ENCODE measurements at places on chromosomes 6 and 20. TPM values are rescaled to one million over a fixed set of nuclear protein-coding genes. Genes with fewer than 3 reads are reported as not detected.
A peak's percentile ranks its signal among the peaks of the same experiment; 100 is the strongest.

Gene ADGRF5
- total RNA-seq, result 18.7 TPM

Gene MUC22
- not detected for total RNA-seq

Gene B4GALT5
- 17.5 TPM for total RNA-seq

Gene SOX18
- 0.58 TPM for total RNA-seq

DNA sequence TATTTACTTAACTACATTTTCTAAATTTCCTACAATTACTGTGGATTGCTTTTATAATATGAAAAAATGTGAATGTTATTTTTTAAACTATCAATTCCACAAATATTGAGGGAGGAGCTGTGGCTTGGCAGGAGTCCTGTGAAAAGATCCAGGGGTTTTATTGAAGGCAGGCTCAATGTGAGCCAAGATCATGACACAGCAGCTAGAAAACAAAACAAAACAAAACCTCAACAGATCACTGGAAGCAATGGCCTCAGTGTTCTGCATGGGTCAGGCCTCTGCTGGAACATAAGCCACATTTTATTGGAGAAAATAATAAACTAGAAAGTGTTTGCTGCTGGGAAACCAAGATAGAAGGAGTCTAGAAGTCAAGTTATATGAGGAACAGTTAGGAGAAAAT lies 19.4 kb upstream of the RCAN2 start:
- H3K36me3 ChIP-seq, result no peaks in the 10 kb centered on the region
- DNase-seq, result peak; percentile 67
- H3K4me1 ChIP-seq, result peaks cover 30% of the 10 kb centered on the region
- no peak overlapping the region for H3K4me3 ChIP-seq
- no peak overlapping the region for H3K27ac ChIP-seq
- no peaks in the 10 kb centered on the region for H3K27me3 ChIP-seq

GRCh38 chr6:162315291-162315690 lies 412.3 kb downstream of the PRKN start:
- peaks cover 5% of the 10 kb centered on the region for H3K4me1 ChIP-seq
- no peak for DNase-seq
- no peak overlapping the region for H3K27ac ChIP-seq
- H3K27me3 ChIP-seq, result no peaks in the 10 kb centered on the region

DNA sequence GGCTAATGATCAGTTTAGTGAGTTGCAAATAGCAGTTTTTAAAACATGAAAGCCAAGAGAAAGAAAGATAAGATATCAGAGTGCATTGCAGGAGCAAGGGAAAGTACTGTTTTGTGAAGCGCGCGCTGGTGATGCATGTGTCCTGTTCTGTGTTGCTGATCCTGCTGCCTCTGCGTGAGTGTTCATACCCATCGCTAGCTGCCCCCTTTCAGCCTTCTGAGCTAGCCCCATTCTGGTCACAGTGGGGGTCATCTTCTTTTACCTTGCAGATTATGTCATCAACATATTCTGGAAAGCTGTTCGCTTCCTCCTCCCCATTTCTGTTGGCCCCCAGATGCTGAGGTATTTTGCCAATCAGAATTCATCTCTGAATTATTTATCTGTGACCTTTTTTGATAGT lies 1.9 kb downstream of the MRAP2 start:
- no peak for DNase-seq
- no peaks in the 10 kb centered on the region for H3K27me3 ChIP-seq
- no peak overlapping the region for H3K4me3 ChIP-seq

- no peaks in the 10 kb centered on the region for H3K36me3 ChIP-seq
- no peak for DNase-seq
- H3K4me1 ChIP-seq, result peaks cover 23% of the 10 kb centered on the region
- no peak overlapping the region for H3K27ac ChIP-seq
- H3K4me3 ChIP-seq, result no peak overlapping the region
Observed at GRCh38 chr6:21946298-21946783, 350.5 kb downstream of the PRL start.

DNA sequence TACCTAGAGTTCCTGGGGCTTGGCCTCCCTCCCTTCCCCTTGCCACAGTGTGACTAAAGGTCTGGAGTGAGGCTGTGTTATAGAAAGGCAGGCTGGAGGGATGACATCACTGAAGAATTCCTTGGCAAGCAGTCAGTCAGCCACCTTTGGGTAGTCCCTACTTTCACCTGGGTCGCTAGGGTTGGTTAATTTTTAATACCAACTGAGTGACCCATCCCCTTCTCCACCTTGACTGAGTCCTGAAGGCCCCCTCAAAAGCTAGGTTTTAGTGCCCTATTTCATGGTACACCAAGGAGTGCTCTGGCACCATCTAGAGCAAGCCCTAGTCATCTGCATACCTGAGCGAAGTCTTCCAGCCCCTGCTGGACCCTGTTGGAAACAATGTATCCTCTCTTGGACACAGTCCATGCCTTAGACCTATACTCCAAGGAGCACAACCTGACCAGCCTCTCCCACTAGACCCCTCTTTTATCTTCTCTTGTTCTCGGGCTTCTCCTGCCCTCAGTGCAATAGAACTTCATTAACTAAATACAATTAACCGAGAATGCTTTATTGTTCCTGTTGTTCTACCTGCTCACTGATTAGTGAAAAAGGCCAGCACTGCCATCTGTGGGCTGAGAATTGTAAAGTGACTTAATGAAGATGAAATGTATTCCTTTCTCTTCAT lies 44.6 kb downstream of the RIN2 start:
- DNase-seq, result no peak
- H3K27me3 ChIP-seq, result no peaks in the 10 kb centered on the region
- H3K4me1 ChIP-seq, result peaks cover 13% of the 10 kb centered on the region
- peak overlapping the region; percentile 2 for H3K27ac ChIP-seq
- H3K36me3 ChIP-seq, result peaks cover 48% of the 10 kb centered on the region

DNA sequence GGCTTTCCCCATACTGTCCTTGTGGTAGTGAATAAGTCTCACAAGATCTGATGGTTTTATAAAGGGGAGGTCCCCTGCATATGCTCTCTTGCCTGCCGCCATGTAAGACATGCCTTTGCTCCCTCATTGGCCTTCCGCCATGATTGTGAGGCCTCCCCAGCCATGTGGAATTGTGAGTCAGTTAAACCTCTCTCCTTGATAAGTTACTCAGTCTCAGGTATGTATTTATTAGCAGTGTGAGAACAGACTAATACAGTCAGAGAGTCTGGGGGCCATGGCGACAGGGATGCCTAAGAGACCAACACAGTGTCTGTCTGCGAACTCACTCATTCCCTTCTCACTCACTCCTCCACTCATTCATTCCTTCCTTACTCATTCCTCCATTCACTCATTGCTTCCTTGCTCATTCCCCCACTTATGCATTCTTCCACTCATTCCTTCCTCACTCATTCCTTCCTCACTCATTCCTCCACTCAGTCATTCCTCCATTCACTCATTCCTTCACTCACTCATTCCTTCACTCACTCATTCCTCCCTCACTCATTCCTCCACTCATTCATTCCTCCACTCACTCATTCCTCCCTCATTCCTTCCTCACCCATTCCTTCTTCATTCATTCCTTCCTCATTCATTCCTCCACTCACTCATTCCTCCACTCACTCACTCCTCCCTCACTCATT lies 137.5 kb upstream of the AGPAT4 start:
- DNase-seq, result no peak
- H3K27ac ChIP-seq, result no peak overlapping the region
- H3K4me3 ChIP-seq, result no peak overlapping the region
- no peaks in the 10 kb centered on the region for H3K4me1 ChIP-seq

DNA sequence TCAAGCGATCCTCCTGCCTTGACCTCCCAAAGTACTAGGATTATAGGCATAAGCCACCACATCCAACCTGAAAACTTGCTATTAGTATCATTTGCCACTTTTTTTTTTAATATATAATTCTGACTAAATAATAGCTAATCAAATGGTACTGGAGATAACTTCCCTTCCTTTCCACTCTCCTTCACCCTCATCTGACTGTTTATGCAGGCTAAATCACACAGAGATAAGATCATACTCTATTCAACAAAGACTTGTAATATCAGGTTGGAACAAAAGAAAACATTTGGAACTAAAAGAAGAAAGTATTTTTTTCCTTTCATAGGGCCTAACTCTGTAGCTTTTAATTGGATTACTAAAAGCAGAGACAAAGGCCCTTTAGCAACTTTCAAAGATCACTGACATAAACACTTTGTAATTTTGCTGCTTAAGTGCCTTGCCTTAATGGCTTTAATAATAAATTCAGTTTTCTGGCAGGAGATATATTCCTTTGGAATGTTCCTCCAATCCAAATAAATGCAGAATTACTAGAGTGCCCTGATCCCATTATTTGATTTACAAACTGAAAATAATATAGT lies 198.7 kb upstream of the ASCC3 start:
- no peaks in the 10 kb centered on the region for H3K36me3 ChIP-seq
- H3K4me1 ChIP-seq, result no peaks in the 10 kb centered on the region
- no peak overlapping the region for H3K4me3 ChIP-seq
- no peak overlapping the region for H3K27ac ChIP-seq

- DNase-seq, result no peak
- H3K36me3 ChIP-seq, result no peaks in the 10 kb centered on the region
- H3K27me3 ChIP-seq, result no peaks in the 10 kb centered on the region
- H3K27ac ChIP-seq, result no peak overlapping the region
- H3K4me3 ChIP-seq, result no peak overlapping the region
- H3K4me1 ChIP-seq, result no peaks in the 10 kb centered on the region
Observed at GRCh38 chr20:33234050-33234449, 1.7 kb upstream of the BPIFA1 start.
